MCF 10A (cell line): ENCODE measurements at places on chromosomes 6 and 20. TPM values are rescaled to one million over a fixed set of nuclear protein-coding genes. Genes with fewer than 3 reads are reported as not detected.

DNA sequence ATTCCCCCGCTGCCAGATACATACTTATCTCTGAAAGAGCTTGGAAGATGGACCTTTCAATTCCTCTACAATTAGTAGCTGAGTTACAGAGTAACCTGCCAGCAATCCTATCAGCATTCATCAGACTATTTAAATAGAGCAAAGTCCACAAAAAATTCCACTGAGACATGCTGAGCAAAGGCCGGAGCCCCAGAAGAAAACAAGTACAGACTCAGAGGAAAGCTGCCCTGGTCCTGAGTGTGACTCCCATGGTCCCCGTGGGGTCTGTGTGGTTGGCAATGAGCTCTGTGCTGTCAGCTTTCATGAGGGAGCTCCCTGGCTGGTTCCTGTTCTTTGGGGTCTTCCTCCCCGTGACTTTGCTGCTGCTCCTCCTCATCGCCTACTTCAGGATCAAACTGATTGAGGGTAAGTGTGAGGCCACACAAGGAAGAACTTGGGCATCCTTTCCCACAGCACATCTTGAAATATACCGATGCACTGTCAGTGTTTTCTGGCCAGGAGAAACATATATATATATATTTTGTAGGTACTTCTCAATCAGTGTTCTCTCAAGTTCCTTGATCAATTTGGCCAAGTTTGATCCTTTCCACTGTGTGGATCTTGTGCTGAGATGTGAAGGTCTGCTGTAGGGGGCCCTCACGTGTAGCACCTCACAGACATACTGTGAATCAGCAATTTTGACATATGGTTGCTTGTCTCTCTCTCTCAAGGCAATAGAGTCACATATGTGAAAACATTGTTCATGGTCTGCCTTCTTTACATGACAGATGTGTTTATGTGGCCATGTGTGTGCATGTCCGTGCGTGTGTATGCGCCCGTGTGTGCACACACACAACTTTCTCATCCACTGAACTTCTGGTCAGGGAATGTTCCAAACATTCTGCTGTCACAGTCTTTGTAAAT, at the start of gene SMLR1:
Gene SMLR1, plus strand, starts transcription at position 160 of the 903 bp plus-strand sequence. Its CDS starts 8 bp downstream, at position 168.
- no peaks in the 10 kb centered on the region for H3K36me3 ChIP-seq
- no peak within 1 kb of the TSS for H3K4me3 ChIP-seq
- DNase-seq: no peak
- H3K27me3 ChIP-seq: peaks cover 11% of the 10 kb centered on the region
- no peaks in the 10 kb centered on the region for H3K4me1 ChIP-seq

Gene DDX43
- not detected in 2 replicates for total RNA-seq

DNA sequence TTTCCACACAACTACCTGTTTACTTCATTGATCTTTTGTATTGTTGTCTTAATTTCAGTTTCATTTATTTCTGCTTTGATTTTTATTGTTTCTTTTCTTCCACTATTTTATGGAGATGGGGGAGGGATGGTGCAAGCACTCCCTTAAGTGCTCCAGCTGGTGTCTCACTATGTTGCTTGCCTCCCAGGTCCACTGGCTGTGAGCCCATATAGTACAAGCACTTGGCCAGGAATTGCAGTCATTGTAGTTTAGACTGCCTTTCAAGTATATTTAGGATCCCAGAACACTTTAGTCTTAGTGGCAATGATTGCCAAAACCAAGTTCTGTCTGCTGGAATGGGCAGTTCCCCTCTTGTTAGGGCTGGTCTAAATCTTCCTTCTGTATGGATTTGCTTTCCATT, 34.9 kb upstream of the MAN1A1 start:
- H3K27me3 ChIP-seq: no peaks in the 10 kb centered on the region
- no peaks in the 10 kb centered on the region for H3K4me1 ChIP-seq
- no peaks in the 10 kb centered on the region for H3K36me3 ChIP-seq
- no peak for DNase-seq
- no peak overlapping the region for H3K4me3 ChIP-seq
- no peak overlapping the region for H3K27ac ChIP-seq

Gene SLC17A1
- not detected in 2 replicates for total RNA-seq

DNA sequence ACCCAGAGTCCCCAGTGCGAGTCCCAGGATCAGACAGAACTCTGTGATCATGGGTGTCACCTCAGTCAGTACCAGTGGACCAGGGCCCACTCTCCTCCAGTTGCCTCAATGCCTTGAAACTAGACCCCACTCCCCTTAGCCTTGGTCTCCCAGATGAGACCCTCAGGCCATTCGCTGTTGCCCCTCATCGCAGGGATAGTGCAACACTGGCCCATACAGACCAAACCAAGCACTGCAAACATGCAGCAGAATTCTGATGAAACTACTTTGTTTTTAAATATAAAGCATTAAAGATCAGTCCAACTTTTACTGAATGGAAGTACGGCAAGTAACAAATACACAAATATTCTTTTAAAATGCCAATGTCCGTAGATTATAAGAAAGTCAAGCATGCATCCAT, 101.2 kb upstream of the NT5E start:
- H3K4me3 ChIP-seq: no peak overlapping the region
- no peaks in the 10 kb centered on the region for H3K36me3 ChIP-seq
- H3K27ac ChIP-seq: no peak overlapping the region
- no peak for DNase-seq
- no peaks in the 10 kb centered on the region for H3K4me1 ChIP-seq

GRCh38 chr6:85449388-85449817, 480 bp upstream of the NT5E start:
- peaks cover 47% of the 10 kb centered on the region for H3K4me1 ChIP-seq
- DNase-seq: peak; percentile 44

Gene PTP4A1
- total RNA-seq: 239 and 382 TPM in 2 replicates

DNA sequence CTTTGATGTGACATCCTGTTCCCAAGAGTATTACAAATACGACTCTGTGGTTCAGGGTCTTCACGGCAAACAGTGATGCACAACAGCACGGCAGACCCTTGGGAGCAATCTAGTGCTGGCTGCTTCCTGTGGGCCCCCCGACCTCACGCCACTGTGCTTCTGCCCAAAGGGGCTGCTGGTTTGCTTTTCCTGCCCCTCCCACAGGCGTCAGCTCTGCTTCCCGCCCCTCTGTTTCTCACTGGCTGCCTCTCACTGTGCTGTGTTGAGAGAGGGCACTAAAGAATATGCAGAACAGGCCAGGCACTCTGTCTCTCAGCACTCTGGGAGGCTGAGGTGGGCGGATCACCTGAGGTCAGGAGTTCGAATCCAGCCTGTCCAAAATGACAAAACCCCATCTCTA, 554.5 kb upstream of the AGPAT4 start:
- no peak overlapping the region for H3K27ac ChIP-seq
- no peak for DNase-seq
- no peaks in the 10 kb centered on the region for H3K27me3 ChIP-seq
- H3K36me3 ChIP-seq: no peaks in the 10 kb centered on the region
- H3K4me3 ChIP-seq: no peak overlapping the region

- H3K27ac ChIP-seq: no peak overlapping the region
- no peaks in the 10 kb centered on the region for H3K27me3 ChIP-seq
- no peaks in the 10 kb centered on the region for H3K36me3 ChIP-seq
- no peak overlapping the region for H3K4me3 ChIP-seq
Observed at GRCh38 chr6:159090530-159091480, 46.0 kb upstream of the TAGAP start.

Gene ACOT13
- total RNA-seq: 29.4 and 31.4 TPM in 2 replicates

GRCh38 chr6:64803470-64804166, 903.4 kb downstream of the EYS start:
- H3K4me3 ChIP-seq: no peak overlapping the region
- H3K4me1 ChIP-seq: no peaks in the 10 kb centered on the region
- no peaks in the 10 kb centered on the region for H3K36me3 ChIP-seq
- H3K27me3 ChIP-seq: no peaks in the 10 kb centered on the region
- no peak overlapping the region for H3K27ac ChIP-seq
- no peak for DNase-seq

GRCh38 chr6:18242062-18242851, 22.1 kb downstream of the DEK start:
- H3K27me3 ChIP-seq: no peaks in the 10 kb centered on the region
- peaks cover 23% of the 10 kb centered on the region for H3K4me1 ChIP-seq

DNA sequence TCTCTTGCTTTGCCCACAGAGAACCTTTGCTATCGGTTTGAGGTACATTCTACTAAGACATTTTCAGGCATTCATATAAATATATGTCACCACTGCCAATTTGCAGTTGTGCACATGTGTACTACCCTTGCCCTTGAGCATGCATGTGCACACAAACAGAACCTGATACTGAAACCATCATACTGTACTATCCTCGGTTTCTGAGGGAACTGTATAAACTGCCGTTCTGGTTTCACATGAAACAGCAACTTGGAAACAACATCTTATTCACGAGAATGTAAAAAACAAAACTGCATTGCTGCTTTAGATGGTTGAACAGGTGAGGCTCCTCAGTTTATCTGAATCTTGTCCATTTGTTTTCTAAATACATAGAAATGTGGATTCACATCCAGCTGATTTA, 151.2 kb upstream of the TMEM170B start:
- H3K27ac ChIP-seq: no peak overlapping the region
- H3K4me1 ChIP-seq: no peaks in the 10 kb centered on the region
- no peaks in the 10 kb centered on the region for H3K36me3 ChIP-seq
- no peak overlapping the region for H3K4me3 ChIP-seq
- DNase-seq: no peak

DNA sequence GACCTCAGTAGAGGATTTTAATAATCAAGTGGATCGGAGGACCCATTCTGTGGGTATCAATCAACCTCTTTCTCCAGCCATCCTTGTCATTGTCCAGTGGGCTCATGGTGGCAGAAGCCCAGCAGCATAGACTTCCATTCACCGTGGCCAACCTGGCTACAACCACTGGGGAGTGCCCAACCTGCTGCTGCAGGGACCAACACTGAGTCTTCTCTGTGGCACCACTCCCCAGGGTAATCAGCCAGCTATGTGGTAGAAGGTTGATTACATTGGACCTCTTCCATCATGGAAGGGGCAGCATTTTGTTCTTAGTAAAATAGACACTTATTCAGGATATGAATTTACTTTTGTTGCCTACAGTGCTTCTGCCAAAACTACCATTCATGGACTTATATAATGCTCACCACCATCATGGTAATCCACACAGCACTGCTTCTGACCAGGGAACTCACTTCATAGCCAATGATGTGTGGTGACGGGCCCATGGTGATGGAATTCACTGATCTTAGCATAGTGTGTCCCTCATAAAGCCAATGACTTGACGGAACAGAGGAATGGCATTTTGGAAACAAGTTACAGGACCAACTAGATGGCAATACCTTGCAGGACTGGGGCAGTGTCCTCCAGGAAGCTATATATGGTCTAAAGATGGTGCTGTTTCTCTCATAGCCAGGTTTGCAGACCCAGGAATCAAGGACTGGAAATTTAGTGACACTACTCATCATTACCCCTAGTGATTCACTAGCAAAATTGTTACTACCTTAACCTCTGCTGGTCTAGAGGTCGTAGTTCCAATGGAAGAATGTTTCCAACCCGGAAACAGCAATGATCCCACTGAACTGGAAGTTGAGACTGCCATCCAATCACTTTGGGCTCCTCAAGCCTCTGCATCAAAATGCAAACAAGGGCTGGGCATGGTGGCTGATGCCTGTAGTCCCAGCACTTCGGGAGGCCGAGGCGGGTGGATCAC, 7.6 kb downstream of the CD24 start:
- H3K4me1 ChIP-seq: no peaks in the 10 kb centered on the region
- H3K36me3 ChIP-seq: no peaks in the 10 kb centered on the region
- H3K27ac ChIP-seq: no peak overlapping the region
- no peak overlapping the region for H3K4me3 ChIP-seq
- no peak for DNase-seq
- H3K27me3 ChIP-seq: no peaks in the 10 kb centered on the region

- no peaks in the 10 kb centered on the region for H3K4me1 ChIP-seq
- no peaks in the 10 kb centered on the region for H3K36me3 ChIP-seq
- peaks cover 28% of the 10 kb centered on the region for H3K27me3 ChIP-seq
- no peak for DNase-seq
- H3K27ac ChIP-seq: no peak overlapping the region
Observed at GRCh38 chr6:98467902-98468301, 366.5 kb upstream of the POU3F2 start.

- no peaks in the 10 kb centered on the region for H3K27me3 ChIP-seq
- DNase-seq: no peak
- H3K4me1 ChIP-seq: no peaks in the 10 kb centered on the region
Observed at GRCh38 chr6:119313937-119314884, 35.4 kb downstream of the MAN1A1 start.

Gene ADGRG6
- 28.8 and 44.2 TPM in 2 replicates for total RNA-seq

Gene CD83
- 1.7 and 2.6 TPM in 2 replicates for total RNA-seq

DNA sequence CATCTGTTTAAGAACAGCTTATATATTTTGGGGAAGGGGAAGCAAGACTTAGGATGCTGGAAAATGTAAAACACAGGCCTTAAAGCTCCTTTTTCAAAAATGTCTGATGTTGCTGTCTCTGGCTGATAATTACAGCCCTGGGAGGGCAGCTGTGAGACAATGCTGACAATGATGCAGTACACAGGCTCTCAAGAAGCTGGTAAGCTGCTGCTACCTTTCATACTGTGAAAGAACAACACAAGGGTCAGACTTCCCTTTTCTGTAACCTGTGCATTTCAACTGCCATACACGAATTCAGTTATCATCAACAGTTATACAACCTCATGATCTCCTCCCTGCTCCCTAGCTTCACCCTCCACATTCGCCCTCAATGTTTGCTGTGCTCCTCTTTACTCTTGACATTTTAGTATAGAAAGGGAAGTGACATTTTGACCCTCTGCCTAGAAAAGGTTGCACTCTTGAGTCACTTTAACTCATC, 25.2 kb downstream of the MAP7 start:
- no peak overlapping the region for H3K4me3 ChIP-seq
- DNase-seq: no peak
- peaks cover 8% of the 10 kb centered on the region for H3K4me1 ChIP-seq
- H3K27me3 ChIP-seq: no peaks in the 10 kb centered on the region
- H3K36me3 ChIP-seq: no peaks in the 10 kb centered on the region

DNA sequence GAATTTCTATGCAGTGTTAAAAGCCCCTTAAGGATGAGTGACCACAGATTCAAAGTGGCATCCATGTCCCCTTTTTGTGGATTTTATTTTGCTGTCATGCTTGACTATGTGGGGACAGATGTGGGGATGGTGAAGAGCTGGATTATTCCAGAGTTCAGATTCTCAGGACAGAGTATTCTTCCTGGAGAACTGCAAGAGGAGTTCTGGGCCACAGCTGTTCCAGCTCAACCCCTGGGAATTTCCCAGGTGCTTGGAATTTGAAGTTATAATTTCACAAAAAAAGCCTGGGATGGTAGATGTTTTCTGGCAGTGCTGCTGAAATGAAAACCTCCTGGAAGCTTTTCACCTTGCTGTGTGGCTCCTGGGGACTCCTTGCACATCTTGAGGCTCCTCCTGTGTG, 671.8 kb upstream of the MARCKS start:
- no peaks in the 10 kb centered on the region for H3K27me3 ChIP-seq
- no peak overlapping the region for H3K27ac ChIP-seq
- H3K36me3 ChIP-seq: no peaks in the 10 kb centered on the region
- H3K4me3 ChIP-seq: no peak overlapping the region
- DNase-seq: no peak
- H3K4me1 ChIP-seq: peaks cover 12% of the 10 kb centered on the region

- H3K4me1 ChIP-seq: no peaks in the 10 kb centered on the region
- peak overlapping the region; percentile 35 for H3K4me3 ChIP-seq
- peak; percentile 34 for DNase-seq
Observed at GRCh38 chr20:4592316-4593148, 129.2 kb upstream of the PRND start.
